ENCODE measurements at places on chromosomes 13 and 19.
A peak's percentile ranks its signal among the peaks of the same experiment; 100 is the strongest.

- no peak for DNase-seq
- H3K4me3 ChIP-seq: no peak overlapping the region
- peak overlapping the region; percentile 100 for H3K27ac ChIP-seq
- peaks cover 82% of the 10 kb centered on the region for H3K4me1 ChIP-seq
These were observed 7.1 kb downstream of the MIDN start for GRCh38 chr19:1255186-1256161.

GRCh38 chr19:13428352-13428751 is 77.9 kb downstream of the CACNA1A start:
- no peaks in the 10 kb centered on the region for H3K36me3 ChIP-seq
- H3K4me1 ChIP-seq: no peaks in the 10 kb centered on the region
- H3K4me3 ChIP-seq: no peak overlapping the region
- H3K27me3 ChIP-seq: no peaks in the 10 kb centered on the region

DNA sequence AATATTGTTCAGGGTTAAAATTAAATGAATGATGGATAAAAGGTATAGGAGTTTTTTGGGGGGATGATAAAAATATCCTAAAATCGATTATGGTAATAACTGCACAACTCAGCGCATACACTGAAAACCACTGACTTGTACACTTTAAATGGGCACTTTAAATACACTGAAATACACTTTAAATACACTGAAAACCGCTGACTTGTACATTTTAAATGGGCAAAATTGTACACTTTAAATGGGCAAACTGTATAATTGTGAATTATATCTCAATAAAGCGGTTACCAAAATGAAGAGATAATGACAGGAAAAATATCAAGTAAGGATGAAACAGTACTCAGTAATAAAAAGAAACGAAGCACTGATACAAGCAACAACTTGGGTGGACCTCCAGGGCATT is 1.5 kb downstream of the LIG1 start:
- no peaks in the 10 kb centered on the region for H3K27me3 ChIP-seq
- H3K4me1 ChIP-seq: peaks cover 21% of the 10 kb centered on the region
- peaks cover 16% of the 10 kb centered on the region for H3K36me3 ChIP-seq
- no peak overlapping the region for H3K4me3 ChIP-seq

- no peak overlapping the region for H3K4me3 ChIP-seq
- H3K27ac ChIP-seq: no peak overlapping the region
- DNase-seq: peak; percentile 66
These were observed 86.2 kb downstream of the IRS2 start for GRCh38 chr13:109700176-109700575.

DNA sequence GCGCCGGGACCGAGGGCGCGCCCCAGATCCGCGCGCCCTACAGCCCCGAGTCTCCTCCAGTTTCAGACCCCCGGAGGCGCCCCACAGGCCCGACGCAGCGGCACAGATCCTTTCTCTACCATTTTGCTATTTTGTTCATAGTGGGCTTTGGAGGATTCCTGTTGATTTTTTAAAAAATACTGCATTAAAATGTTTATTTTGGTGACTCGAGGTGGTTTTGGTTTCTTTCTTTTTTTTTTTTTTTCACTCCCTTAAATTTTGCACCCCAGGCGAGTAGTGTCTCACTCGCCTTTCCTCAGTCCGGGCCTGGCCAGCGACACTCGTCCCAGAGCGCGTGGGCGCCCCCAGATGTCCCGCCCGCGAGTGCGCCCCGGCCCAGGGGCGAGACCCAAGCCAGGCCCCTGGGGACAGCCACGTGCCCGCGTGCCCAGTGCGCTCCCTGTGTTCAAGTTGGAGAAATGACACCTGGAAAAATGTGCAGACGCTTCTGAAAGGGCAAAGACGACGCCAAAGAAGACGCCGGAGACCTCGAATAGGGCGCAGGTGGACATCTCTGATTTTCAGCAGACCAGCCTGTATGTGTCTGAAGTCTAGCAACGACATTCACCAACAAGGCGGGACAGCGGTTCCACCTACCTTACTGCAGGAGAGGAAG is 471 bp upstream of the INSR start:
- H3K4me3 ChIP-seq: peak overlapping the region; percentile 12
- no peaks in the 10 kb centered on the region for H3K27me3 ChIP-seq
- H3K4me1 ChIP-seq: no peaks in the 10 kb centered on the region
- no peaks in the 10 kb centered on the region for H3K36me3 ChIP-seq

DNA sequence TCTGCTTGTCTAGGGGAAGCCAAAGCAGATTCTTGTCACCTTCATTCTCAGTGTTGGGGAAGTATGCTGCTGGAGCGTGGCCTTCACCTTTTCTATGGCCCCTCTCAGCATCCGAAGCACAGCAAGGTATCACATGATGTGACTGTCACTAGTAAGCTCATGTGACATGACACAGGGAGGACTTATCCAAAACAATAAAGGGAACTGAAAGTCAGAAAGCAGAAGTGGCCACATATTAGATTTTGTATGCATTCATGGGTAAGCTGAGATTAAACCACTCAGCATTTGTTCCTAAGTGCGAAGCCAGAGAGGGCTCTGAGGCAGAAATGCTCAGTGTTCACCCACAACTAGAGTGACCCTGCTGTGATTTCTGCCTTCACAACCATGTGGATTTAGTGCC is 72.8 kb upstream of the PCDH8 start:
- H3K27ac ChIP-seq: no peak overlapping the region
- no peak for DNase-seq
- H3K4me1 ChIP-seq: no peaks in the 10 kb centered on the region
- no peaks in the 10 kb centered on the region for H3K36me3 ChIP-seq
- no peak overlapping the region for H3K4me3 ChIP-seq

GRCh38 chr13:50942630-50943311 is 33.2 kb downstream of the RNASEH2B start:
- H3K4me3 ChIP-seq: no peak overlapping the region
- peaks cover 19% of the 10 kb centered on the region for H3K36me3 ChIP-seq
- no peak for DNase-seq

DNA sequence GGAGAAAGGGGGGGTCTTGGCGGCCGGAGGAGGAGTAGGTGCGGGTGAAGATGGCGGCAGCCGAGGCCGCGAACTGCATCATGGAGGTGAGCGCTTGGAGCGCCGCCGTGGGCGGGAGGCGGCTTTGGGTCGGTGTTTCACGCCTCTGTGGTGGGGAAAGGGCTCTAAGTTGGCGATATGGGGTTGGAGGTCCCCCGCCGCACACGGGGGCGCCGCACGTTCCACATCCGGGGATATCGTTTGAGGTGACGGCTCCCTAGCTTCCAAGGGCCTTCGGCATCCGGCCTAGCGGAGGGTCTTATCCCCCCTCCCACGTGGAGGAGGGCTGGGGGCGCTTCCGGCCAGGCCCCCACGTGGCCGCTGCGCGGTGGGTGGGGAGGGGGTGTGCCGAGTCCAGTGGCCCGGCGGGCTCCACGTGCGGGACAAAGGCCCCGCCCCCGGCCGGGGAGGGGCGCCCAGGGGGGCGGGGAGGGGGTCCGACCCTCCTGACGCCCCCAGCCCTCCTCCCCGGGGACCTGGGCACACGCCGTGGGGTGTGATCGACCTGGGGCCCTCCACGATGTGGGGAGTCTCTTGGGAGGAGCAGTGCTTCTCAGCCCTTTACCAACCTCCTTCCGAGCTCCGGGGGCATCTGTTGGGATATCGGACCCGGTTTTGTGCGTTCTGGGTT is at the start of gene PRMT1:
Gene PRMT1, plus strand, starts transcription at position 41 of the 670 bp plus-strand sequence. Its CDS starts 10 bp downstream, at position 51.
- H3K4me3 ChIP-seq: peak within 1 kb of the TSS; percentile 100
- no peaks in the 10 kb centered on the region for H3K27me3 ChIP-seq
- H3K36me3 ChIP-seq: peaks cover 15% of the 10 kb centered on the region
- H3K4me1 ChIP-seq: peaks cover 40% of the 10 kb centered on the region
- H3K27ac ChIP-seq: peak within 1 kb of the TSS; percentile 91
- DNase-seq: peak; percentile 94

DNA sequence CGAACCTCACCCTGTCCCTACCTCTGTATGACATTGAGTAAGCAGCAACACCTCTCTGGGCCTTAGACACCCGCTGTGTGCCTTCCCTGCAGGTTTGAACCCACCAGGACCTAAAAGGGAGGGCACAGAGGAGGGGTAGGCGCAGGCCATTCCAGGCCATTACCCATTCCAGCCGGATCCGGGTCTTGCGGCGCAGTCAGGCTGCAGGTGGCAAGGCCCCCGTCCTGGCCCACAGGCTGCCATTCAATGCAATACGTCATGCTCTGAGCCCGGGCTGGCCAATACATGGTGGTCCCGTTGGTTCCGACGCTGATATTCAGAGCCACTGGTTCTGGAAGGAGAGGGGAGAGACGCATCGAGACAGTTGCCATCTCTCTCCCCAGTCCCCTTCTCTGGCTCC is 17.4 kb downstream of the IL12RB1 start:
- H3K4me1 ChIP-seq: no peaks in the 10 kb centered on the region
- no peak overlapping the region for H3K4me3 ChIP-seq
- H3K27ac ChIP-seq: no peak overlapping the region

DNA sequence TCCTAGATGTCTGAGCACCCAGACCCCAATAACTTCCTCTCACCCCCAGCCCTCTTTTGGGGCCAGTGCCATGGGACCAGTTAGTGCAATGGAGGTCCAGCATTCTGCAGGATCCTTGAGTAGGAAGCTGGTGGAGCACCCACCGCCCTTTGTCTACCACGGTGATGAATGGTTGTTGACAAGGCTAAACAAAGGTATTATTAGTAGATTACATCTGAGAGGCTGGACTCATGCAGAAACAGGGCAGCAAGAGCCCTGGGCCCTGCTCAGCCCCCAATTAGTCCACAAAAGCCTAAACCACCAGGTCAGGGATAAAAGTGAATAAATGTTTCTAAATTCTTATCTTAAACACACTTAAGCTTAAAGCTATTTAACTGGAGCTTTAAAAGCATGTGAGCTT is 196.5 kb upstream of the TSHZ3 start:
- no peaks in the 10 kb centered on the region for H3K4me1 ChIP-seq
- no peaks in the 10 kb centered on the region for H3K36me3 ChIP-seq
- H3K4me3 ChIP-seq: no peak overlapping the region
- no peak for DNase-seq

GRCh38 chr13:59352600-59352999 is 811.1 kb downstream of the DIAPH3 start:
- no peaks in the 10 kb centered on the region for H3K4me1 ChIP-seq
- DNase-seq: no peak
- H3K36me3 ChIP-seq: no peaks in the 10 kb centered on the region
- H3K27me3 ChIP-seq: no peaks in the 10 kb centered on the region
- H3K4me3 ChIP-seq: no peak overlapping the region
- no peak overlapping the region for H3K27ac ChIP-seq

GRCh38 chr13:98977568-98978265 is at the start of gene DOCK9:
Gene DOCK9 (minus strand): TSS chr13:98978064. CDS start chr13:98977909, 155 bp downstream.
- no peaks in the 10 kb centered on the region for H3K27me3 ChIP-seq
- H3K4me1 ChIP-seq: peaks cover 27% of the 10 kb centered on the region
- peak; percentile 64 for DNase-seq
- H3K4me3 ChIP-seq: peak within 1 kb of the TSS; percentile 41
- peak within 1 kb of the TSS; percentile 57 for H3K27ac ChIP-seq
